ENCODE measurements at places on chromosomes 2 and 18.

DNA sequence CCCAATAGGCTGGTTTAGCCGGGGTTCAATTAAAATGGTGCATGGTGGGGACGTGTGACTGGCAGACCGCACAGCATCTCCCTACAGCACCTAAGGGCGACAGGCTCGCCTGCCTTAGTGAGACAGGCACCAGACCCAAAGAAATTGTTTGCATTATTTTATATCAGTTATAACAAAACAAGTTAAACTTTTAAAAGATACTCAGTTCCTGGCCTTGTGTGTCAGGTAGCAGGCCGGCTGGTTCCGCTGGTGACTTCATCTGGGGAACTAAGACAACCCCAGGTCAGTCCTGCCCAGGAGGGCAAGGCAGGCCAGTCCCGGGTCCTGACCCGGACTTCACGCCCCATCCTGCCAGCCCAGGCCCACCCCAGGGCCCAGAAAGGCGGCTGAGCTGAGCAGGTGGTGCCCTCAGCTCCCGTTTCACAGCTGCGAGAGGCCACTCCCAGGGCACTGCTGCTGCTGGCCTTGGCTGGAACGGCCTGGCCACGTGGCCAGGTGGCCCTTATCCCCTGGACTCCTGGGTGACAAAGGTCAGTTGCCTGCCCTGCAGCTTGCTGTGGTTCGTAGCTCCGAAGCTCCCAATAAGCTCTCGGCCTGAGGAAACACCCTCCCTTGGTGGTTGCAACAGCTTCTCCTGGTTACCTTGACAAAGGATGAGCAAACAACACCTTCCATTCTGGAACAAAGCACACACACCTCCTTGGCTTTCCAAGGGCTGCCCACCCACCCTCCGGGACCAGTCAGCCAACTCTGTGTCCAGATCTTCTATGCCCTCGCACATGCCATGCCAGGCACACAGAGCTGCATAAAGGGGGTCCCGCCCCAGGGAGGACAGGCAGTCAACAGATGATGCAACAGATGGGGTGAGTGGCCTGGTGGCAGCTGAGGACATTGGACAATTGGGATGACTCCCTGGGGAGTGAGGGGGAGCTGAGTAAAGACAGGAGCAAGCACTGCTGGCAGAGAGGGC is 11.3 kb upstream of the AGXT start:
- DNase-seq = no peak

DNA sequence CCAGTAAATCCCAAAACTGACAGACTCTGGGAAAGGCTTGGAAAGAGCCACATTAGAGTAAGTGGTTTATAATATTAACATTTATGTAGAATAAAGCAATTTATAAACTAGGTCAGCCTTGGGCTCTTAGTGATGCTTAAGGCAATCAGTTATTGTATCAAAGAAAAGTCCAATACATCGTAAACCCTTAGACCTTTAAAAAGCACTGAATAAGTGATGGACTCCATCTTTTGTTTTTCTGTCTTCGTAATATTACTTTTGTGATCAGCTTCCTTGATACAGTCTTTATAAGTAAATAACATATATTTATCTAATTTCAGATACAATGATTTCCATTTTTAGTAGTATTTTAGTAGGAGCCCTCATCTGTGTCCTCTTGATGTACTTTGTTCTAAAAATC is 28.7 kb downstream of the DDX1 start:
- DNase-seq = no peak

GRCh38 chr18:51107082-51107481 is 77.1 kb downstream of the SMAD4 start:
- DNase-seq = no peak

- DNase-seq = no peak
Measured at GRCh38 chr18:10055125-10055750, 141.4 kb downstream of the VAPA start.

DNA sequence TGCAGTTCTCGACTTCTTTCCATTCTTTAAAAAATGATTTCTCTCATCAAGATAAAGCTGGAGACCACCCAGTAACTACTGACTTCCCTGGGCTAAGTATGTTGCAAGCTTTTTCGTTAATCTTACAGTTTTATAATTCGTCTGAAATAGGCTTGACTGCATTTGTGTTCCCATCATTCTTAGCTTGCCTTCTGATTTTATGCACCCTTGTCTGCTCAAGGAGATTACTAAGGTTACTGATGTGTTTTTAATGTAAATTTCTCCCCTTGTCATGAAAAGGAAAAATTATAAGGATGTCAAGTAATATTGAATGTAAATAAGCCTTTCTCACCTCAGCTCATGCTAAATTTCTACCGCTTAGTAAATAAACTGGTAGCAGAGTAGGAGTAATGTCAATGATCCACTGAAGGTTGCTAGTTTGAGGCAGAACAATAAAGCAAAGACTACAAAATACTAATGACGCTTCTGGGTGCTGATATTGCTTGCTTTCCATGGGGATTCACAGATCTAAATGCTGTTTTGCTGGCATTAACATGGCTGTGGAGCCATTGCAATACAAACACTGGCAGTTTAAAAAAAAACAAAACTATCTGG is 91.9 kb upstream of the CDH20 start:
- DNase-seq = no peak

GRCh38 chr18:63331105-63331504 is 11.5 kb upstream of the BCL2 start:
- no peak for DNase-seq

- DNase-seq = no peak
Measured at GRCh38 chr2:42775810-42776209, 11.9 kb upstream of the OXER1 start.
